GM10248 (cell line): ENCODE measurements at places on chromosomes 3 and 15.

DNA sequence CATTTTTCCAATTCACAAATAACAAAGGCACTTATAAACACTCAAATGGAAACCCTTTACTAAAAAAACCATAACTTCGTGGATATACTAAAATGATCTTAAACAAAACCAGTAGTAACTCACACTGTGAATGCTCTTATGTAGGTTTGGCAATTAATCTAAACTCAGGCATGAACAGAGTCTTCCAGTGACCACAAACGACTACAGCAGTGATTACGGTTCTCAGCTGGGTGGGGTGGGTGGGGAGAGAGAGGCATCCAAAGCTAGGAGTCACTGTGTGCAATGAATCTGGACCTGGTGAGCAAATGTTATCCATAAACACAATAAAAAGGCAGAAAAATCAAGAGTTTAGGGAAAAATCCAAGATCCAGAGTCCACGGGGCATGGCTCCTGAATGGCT lies 21.3 kb downstream of the SLC12A8 start:
- DNase-seq: no peak

DNA sequence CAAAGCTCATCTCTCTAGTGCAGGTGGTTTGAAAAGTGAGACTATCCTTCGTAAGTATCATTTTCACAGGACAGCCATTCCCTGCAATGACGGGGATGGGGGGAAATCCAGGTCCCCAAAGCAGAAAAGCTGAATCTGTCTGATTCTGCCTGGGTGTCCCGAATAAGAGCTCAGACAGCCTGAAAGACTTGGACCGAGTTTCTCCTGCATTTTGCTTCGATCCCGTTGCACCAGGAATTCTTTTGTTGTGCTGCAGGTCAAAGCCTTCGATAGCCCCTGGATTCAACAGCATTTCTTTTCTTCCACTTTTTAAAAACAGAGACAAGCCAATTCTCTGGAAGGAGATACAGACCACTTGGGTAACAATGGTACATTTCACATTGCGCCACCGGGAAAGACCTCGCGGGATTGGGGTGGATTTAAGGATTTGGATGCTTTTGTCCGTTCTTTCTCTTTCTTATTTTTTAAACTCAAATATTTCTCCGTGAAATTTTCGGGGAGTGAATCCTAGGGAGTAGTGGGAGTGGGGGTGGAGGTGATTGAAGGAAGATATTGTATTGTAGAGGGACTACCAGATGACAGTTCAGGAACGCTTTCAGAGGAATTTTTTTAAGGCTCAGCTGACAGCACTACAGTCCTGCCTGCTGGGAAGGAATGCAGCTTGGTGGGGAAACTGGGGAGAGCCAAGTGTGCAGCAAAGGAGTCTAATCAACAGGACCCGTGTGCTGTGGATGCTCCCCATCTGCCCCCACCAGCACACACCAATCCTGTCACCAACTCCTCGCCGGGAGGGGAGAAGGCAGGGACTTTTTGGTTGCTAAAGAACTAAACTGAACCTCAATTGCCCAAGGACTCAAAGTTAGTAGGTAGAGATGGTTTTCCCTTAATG lies 2.6 kb downstream of the SLITRK3 start:
- DNase-seq: peak; percentile 16

GRCh38 chr15:52822475-52822874 lies 32.3 kb upstream of the ONECUT1 start:
- DNase-seq: no peak

- no peak for DNase-seq
Observed at GRCh38 chr3:150138824-150139223, 168.1 kb upstream of the PFN2 start.

DNA sequence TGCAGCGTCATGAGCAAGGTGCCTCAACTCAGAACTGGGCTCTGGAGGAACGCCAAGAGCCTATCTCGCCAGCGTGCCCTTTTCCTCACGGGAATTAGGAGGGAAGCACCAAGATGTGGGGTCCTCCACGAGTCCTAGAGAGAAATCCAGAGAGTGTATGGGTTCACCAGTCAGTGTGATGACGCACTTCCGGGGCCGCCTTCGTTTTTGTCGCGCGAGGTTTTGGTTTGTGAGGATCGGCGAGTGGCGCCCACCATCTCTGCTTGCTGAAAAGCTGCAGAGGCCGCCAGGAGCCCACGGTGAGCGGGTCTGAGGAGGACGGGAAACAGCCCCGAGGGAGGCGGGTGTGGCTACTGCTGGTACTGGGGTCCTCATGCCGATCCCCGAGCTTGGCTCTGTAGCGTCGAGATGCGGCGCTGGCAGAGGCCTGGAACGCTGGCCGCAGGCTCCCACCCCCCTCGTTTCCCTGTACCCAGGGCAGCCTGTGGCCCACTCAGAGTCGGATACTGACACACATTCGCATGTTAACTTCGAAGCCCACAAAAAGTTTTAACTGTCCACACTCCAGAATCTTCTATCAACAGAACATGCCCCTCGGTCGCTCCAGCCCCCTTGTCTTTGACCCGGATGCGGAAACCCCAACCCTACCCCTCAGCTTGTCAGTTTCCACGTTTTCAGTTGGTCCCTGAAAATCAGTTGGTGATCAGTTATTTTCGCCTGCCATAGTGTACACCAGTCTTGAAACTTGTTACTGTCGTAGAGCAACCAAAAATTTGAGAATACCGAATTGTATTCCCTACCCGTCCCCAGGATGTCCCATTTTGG lies 30.4 kb downstream of the ZNF662 start:
- DNase-seq: no peak

DNA sequence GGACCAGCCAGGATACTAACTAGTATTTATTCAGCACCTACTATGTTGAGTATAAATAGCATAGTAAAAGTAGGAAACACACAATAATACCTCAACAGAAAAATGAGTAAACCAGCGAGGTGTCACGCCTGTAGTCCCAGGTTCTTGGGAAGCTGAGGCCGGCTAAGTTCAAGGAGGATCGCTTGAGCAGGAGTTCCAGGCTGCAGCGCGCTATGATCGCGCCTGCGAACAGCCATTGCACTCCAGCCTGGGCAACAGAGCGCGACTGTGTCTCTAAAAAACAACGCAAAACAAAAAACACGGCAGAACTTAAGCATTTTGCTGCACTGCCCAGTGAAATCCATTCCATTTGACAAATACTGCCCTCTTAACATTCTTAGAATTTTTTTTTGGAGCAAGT lies 1.3 kb upstream of the DENND6A start:
- DNase-seq: no peak

DNA sequence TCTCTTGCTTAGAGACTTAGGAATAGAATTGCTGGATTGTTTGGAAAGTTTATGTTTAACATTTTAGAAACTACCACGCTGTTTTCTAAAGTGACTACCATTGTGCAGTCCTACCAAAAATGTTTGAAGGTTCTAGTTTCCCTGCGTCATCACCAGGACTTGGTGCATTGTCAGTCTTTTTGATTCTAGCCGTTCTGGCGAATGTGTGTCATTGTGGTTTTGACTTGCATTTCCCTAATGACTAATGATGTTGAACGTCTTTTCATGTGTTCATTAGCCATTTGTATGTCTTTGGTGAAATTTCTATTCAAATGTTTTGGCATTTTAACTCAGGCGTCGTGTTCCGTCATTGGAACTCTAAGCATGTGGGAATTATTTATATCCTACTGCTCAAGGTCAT lies 58.0 kb downstream of the CHD2 start:
- no peak for DNase-seq

DNA sequence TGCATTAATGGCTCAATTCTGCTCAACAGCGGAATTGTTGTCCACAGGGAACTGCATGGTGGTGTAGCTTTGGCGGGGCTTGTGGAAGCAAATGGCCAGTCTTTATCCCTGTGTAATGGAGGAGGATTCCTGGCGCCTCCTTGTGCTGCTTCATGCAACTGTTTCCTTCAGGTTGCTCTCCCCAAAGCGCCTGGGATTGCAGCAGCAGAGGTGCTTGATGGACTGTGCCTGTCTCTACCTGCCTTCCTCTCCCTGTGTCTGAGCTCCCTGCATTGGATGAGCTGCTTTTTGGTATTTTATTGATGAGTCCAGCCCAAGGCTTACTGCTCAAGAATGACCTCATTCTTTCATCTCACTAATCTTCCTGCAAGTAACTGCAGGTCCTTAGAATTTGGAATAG lies 72.9 kb upstream of the NDN start:
- DNase-seq: no peak

- no peak for DNase-seq
Observed at GRCh38 chr15:74754593-74755215, 6.1 kb downstream of the CYP1A2 start.

DNA sequence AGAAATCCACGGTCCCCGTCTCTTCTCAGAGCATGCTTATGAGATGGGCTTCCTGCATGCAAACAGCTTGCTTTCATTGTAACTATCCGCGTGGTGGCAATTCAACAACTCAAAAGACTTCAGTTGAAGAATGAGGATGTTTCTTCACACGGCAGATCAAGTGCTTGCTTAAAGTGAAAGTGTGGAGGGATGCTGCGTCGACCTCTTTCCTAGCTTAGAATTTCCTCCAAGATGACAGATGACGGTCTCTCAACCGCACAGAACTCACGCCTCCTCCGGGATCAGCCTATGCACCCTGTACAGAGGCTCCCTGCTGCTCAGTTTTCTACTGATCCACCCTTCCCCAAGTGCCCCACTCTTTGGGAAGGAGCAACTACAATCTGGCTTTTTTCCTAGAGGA lies 47.8 kb downstream of the PCSK6 start:
- DNase-seq: no peak

DNA sequence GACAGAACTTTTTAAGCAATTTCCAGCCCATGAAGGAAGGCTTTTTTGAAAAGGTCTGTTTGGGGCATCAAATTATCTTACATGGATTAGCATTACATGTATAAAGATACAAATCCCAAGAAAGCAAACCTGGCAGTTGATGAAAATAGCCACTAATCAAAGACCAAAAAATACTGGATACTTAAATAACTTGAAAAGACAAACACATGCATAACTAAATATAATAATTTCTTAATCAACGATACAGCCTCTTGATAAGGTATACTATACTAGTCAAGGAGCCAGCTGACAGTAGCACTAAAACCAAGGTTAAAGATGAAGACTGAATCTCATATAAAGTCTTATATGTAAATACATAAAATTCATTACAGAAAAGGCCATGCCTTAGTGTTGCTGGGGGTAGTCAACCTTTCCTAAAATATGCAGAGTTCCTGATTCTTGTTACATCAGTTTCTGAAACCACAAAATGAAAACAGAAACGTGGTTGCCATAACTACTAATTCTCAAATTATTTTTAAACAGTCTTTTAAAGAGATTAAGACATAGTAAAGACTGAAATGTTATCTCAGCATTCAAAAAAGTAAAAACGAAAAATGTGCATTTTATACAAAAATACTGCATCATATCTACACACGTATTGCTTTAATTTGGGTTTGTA lies 2.0 kb downstream of the ANKRD28 start:
- no peak for DNase-seq

GRCh38 chr15:91941871-91942658 lies 88.6 kb downstream of the SLCO3A1 start:
- DNase-seq: no peak

- no peak for DNase-seq
Observed at GRCh38 chr15:56074481-56075265, 81.3 kb upstream of the NEDD4 start.

DNA sequence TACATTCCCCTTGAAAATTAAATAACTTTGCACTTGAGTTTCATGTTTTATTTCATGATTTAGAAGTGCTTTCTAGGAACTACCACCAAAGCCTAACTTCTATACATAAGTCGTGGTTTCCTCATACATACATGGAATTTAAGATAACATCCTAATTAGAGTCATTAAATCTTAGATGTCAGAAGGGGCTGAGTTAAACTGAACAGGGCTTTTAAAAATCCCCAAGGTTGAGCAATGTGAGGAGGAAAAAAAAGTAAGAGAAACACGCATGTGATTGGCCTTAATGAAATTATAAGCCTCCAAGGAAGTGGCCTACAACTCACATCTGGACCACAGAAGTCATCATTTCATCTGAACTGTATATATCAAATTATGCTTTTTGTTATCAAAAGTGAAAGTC lies 303.1 kb upstream of the SEMA6D start:
- DNase-seq: no peak

GRCh38 chr15:31032961-31033371 lies 41.5 kb upstream of the MTMR10 start:
- DNase-seq: no peak

GRCh38 chr3:22585911-22586310 lies 617.2 kb upstream of the UBE2E2 start:
- DNase-seq: no peak

DNA sequence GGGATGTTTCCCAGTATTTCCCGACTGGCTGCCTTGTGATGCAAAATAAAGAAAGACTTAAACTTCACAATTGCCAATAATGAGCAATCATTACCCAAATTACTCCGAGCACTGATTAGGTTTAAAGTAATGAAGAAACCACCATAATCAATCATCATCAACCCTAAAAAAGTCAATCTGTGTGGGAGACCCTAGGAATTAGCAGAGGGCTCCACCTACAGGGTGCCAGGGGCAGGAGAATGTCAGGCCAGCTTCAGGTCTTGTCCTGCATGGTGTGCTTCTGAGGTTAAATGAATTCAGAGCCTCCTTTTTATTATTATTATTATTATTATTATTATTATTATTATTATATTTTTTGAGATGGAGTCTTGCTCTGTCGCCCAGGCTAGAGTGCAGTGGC lies 478.0 kb upstream of the ARRDC4 start:
- DNase-seq: no peak

DNA sequence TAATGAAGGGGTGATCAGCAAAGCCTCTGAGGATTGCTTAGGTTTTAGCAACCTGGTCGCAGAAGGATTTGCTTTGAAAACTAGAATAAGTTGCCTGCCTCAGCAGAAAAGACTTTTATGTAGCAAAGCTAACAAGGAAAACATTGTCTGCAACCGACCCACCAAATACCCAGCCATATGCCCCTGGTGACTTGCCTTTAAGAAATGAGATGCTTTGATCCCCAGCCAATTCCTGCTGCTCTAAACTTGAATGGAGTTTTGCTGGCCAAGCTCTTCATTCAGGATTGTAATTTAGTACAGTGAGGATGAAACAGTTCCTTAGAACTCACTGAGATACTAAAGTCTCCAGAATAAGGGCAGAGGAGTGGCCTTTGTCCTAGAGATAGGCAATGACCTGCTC lies 139.8 kb upstream of the PROK2 start:
- DNase-seq: no peak

GRCh38 chr3:110859993-110860392 lies 211.6 kb upstream of the NECTIN3 start:
- DNase-seq: no peak

DNA sequence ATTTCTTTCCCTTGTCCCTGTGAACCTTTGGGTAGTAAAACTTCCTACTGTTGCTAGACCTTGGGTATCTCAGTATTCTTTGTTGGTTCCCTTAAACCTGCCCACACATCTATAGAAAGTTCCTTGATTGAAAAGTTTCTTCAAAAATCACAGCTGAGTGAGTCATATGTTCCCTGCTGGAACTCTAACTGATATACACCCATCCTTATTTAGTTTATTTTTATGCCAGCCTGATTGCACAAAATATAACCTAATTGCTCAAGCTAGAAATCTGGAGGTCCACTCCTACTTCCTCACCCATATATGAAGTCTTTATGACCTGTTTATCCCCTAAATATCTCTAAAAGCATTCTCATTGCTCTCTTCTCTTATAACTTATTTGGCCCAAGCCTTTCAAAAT lies 13.7 kb upstream of the GJD2 start:
- no peak for DNase-seq

GRCh38 chr15:89244574-89244903 lies 760 bp downstream of the FANCI start:
- no peak for DNase-seq

- DNase-seq: no peak
Observed at GRCh38 chr3:107211608-107212007, 165.6 kb upstream of the CCDC54 start.
